ENCODE measurements at places on chromosomes 16 and 17.
A peak's percentile ranks its signal among the peaks of the same experiment; 100 is the strongest.

- no peak for DNase-seq
Measured at GRCh38 chr17:63431939-63432804, 13.9 kb downstream of the CYB561 start.

- no peak for DNase-seq
Measured at GRCh38 chr17:73748508-73748907, 104.3 kb upstream of the SDK2 start.

DNA sequence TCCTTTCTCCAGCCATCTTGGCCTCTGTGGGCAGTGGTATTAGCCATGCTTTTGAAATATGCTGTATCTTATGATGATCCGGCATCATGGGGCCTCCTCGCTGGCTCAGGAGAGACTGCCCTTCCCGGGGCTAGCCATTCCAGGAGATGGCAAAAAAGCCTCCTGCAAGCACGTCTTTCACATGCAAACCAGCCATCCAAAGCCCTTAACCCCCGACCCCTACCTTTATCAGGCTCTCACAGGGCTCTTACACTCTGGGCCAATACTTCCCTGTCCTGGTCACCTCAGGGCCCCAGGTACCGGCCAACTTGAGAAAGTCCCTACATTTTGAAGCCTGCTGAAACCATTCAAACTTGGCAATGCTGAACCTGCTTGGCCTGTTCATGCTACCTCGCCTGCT lies 36.4 kb downstream of the MYH13 start:
- DNase-seq: no peak

DNA sequence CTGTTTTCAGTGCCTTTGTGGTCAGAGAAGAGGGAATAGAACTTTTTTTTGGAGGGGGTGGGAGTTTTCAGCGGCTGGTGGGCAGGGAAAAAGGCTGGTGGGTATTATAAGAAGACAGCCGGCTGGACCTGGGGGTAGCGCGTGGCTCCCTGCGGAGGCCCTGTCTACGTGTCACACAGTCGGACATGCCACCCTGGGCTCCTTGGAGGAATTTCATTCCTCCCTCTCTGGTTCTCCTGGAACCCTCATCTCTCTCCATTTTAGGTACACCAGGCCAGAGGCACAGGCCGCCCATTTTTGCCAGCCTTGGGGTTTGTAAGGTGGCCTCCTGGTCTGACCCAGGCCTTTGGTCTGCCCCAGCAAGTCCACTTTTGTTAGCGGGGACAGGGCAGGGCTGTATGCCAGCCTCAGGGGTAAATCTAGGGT lies 908 bp downstream of the FKBP10 start:
- DNase-seq: no peak

GRCh38 chr16:1152651-1153259 lies at the start of gene CACNA1H:
Gene CACNA1H (plus strand): TSS chr16:1153106. CDS start chr16:1153738, 632 bp downstream.
- DNase-seq: peak; percentile 57

DNA sequence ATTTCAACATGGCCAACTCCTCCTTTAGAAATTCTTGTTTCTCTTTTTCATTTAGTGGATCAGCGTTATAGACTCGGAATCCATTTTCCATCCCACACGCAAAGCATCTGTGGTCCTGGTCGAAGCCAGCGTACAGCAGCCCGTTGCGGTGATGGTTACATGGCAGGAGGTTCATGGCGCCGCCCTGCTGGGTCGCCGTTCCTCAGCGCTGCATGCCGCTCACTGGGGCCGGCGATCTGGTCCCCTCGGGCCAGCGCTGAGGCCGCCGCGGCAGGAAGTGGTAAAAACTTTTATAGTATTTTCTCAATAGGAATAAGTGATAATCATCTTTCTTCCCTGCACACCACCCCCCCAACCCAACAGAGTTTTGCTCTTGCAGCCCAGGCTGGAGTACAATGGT lies 29.9 kb upstream of the RHOT1 start:
- no peak for DNase-seq

DNA sequence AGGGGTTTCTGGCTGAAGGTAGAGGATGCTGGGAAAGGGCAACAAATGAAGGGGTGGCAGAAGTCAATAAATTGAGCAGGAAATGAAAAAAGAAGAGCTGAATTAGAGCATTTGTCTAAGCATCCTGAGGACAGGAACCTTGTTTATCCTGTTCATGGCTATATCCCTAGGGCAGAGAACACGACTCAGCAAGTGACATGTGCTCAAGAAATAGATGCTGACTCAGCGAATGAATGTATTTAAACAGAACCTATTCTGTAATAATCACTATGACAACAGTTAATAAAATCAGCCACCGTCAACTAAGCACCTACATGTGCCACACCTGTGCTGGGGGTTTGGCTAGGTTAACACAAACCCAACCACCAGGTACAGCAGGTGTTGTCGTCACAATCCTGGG lies 80.3 kb downstream of the CDK5R1 start:
- DNase-seq: no peak

GRCh38 chr16:56203052-56203451 lies 11.8 kb downstream of the GNAO1 start:
- DNase-seq: peak; percentile 74

DNA sequence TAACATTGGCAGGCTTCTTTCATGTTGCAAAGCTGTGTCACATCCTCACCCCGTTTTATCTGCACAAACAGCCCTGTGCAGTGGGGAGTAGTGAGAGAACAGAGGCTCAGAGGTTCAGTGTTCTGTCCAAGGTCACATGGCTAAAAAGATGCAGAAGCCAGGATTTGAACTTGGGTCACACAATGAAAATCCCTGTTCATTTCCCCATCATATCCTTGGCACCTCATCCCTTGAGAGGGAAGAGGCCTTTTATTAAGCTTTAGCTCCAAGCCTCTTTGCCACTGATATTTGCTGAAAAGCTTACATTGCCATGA lies 106.6 kb downstream of the AMFR start:
- DNase-seq: no peak

DNA sequence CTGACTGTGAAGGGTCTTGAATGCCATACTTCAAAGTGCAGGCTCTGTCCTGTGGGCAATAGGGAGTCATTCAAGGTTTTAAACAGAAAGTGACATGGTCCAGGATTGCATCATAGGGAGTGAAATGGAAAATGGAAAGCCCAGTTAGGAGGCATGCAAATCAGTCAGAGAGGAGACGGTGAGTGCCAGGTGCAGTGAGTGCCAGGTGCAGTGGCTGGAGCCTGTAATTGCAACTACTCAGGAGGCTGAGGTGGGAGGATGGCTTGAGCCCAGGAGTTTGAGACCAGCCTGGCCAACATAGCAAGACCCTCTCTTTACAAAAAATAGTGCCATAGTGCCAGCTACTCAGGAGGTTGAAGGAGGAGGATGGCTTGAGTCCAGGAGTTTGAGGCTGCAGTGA lies 35.2 kb upstream of the SIAH1 start:
- DNase-seq: no peak

DNA sequence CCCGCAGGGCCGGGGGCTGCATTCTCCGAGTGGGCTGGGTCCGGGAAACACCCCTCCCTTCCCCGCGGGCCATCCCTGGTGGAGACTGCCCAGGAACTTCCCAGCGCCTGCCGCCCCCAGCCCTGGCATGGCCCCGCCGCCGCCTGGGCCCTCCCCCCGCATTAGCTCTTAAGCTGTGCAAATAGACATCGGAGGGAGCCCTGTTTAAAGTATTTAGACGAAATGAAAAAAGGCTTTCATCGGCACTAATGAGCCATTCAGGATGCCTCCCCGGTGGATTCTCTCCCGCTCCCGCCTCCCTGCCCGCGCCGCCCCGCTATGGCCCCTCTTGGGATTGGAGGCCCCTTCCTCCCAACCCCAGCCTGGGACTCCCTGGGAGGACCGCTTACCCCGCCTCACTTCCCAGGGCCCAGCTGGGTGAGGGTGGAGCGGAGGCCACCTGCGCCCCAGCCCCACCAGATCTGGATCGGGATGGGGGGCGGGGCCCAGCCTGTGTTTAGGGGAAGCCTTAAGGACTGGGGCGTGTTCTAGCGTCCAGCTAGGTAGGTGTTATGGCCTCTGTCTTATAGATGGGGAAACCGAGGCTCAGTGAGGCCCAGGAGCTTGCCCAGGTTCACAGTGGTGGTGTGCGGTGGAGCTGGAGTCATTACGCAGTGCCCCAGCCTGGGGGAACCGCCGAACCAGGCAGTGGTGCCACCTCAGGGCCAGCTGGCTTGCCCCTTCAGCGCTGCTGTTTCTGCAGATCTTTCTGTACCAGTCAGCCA lies 19.7 kb downstream of the SEZ6 start:
- DNase-seq: no peak

GRCh38 chr17:39573447-39574298 lies 34.0 kb downstream of the NEUROD2 start:
- DNase-seq: peak; percentile 24

- DNase-seq: peak; percentile 69
Measured at GRCh38 chr17:43994272-43995149, 9.9 kb upstream of the NAGS start.

DNA sequence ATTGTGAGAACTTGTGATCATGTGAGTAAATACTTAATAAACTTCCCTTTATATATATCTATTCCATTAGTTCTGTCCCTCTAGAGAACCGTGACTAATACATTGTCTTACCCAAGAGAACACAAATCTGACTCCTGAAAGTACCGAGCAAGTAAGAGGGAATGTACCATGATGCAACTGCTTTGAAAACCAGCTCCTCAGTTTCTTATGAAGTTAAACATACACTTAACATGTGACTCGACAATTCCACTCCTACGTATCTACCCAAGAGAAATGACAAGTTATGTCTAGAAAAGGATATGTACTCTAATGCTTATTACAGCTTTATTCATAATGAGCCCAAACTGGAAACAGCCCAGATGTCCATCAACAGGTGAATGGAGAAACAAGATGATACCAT lies 8.8 kb upstream of the GJD3 start:
- DNase-seq: no peak

GRCh38 chr17:14840616-14841231 lies 424.4 kb downstream of the PMP22 start:
- no peak for DNase-seq

DNA sequence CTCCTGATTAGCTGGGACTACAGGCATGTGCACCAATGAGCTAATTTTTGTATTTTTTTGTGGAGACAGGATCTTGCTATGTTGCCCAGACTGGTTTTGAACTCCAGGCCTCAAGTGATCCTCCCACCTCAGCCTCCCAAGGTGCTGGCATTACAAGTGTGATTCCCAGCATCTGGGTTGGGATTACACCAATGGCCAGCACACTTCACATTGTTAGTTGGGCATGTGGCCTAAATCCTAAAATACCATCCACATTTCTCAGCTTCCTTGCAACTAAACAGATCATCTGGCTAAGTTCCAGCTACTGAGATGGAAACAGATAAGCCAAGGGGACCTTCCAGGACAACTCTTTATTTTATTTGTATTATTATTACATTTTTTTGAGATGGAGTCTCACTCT lies 9.9 kb downstream of the RABEP2 start:
- DNase-seq: no peak

DNA sequence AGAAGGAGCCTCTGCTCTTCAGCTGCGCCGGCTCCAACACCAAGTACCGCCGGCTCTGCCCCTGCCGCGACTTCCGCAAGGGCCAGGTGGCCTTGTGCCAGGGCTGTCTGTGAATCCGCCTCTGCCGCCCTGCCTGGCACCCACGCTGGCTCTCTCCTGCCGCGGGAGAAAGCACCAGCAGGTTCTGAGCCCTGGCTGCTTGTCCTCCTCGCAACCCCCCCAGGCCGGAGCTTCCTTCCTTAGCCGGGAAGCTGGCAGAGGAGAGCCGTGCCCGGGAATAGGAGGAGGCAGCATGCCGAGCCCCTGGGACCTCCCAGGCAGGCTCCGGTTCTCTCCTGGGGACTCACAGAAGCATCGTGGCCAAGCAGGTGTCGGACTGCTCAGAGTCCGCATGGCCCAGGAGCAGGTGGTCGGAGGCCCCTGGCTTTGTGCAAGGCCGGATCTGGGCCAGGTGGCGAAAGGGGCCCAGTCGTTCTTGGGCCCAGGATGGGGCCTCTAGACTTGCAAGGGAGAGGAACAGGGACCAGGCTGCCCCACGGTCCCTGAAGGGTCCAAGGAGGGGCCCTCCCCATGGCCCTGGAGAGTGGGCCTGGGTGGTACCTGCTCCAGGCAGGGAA lies 80.6 kb downstream of the MGAT5B start:
- no peak for DNase-seq

DNA sequence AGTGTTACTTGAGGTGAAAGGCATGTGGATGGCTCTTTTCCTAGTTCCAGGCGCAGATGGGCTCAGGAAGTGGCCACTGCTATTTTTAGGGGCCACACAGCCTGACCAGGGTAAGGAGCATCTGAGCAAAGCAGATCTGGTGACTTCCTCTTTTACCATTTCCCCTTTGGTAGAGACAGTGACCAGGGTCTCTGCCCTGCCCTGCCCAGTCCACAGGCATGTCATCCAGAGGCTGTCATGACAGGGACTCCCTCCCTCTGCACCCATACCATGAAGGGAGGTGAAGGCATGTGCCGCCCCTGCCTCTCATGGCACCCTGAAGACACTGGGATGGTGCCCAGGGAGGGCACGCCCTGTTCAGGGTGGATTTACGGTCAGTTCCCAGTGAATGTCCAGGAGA lies 2.2 kb downstream of the PLA2G15 start:
- no peak for DNase-seq

DNA sequence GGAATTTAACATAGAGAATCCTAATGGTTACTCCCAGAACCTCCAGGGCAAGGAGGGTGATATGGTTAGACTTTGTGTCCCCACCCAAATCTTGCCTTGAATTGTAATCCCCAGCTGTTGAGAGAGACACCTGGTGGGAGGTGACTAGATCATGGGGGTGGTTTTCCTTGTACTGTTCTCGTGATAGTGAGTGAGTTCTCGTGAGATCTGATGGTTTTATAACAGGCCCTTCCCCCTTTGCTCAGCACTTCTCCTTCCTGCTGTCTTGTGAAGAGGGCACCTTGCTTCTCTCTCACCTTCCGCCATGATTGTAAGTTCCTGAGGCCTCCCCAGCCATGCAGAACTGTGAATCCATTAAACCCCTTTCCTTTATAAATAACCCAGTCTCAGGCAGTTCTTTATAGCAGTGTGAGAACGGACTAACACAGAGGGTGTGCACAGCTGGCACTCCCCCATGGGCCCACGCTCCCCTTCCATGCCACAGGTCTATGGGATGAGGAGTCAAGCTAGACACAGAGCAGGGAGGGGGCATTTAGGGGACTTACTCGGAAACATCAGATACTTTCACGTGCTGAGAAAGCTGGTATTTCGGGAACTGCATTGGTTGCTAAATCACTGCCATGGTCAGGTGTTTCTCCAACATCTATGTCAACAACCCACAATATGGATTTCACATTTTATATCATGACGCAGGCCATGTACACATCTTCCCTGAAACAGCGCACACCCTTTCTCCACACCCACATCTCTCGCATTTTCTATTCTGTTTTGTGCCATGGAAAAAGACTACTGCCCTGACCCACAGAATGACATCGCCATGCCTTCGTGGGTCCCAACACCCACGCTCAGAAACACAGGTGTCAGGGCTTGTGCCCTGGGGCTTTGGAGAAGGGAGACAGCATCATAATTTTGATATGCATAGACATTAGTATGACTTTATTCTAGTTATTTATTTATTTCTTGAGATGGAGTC lies 199.1 kb upstream of the GSE1 start:
- no peak for DNase-seq

GRCh38 chr17:37726891-37727675 lies 17.8 kb downstream of the HNF1B start:
- no peak for DNase-seq

- DNase-seq: no peak
Measured at GRCh38 chr17:13073018-13073417, 55.2 kb upstream of the ELAC2 start.

All from CD4-positive, alpha-beta T cell treated with Interleukin-17A for 1 hour (primary cell).